AG08395 (cell line): ENCODE measurements at places on chromosomes 5 and 9.
A peak's percentile ranks its signal among the peaks of the same experiment; 100 is the strongest.

- no peak for DNase-seq
Observed at GRCh38 chr5:99600952-99601351, 672.1 kb upstream of the CHD1 start.

DNA sequence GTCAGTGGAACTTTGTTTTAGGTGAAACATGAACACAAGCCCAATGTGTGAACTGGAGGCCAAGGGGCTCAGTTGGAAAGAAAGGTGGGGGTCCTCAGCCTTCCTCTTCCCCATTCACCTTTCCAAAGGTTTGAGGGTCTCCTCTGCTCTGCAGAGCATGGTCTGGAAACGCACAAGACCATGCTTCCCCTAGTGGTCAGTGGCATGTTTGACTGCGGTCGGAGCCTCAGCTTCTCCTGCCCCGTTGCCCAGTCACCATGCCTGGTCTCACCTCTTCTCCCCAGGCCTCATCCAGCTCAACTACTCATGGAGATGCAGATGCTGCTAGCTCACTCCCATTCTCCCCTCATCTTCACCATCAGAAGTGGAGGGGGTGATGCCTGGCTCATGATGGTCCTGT lies 340.3 kb downstream of the GADD45G start:
- DNase-seq = no peak

DNA sequence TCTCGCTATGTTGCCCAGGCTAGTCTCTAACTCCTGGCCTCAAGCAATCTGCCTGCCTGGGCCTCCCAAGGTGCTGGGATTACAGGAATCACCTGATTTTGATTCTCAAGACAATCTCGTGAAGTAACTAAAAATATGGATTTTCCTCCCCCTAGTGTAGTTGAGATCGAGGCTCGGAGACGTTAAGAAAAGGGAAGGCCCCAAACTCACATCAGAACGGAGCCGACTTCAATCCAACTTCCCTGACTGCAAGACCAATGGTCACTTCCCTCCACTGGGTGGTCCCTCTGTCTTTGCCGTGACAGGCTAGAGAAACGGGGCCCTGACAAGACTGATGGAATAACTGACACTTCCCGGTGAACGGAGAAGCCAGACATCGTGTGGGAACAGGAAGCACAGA lies 28.3 kb downstream of the BARHL1 start:
- DNase-seq = no peak

GRCh38 chr9:4077499-4078102 lies 222.3 kb downstream of the GLIS3 start:
- peak; percentile 73 for DNase-seq

DNA sequence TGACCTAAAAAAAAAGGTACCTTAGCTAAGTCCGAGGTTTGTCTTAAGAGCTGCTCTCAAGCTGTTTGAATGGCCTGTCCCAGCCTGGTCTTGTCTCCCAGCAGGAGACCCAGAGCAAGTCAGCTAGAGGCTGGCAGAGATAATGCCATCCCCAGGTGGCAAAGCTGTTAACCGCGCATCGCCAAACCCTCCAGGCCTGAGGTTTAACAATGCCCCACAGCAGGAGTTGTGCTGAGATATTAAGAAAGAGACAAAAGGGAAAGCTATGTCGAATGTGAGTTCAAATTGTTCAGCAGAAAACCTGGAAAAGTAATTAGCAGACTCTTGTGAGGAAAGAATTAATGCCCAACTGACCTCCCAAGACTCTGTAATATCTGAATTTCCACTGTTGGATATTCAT lies 187.1 kb downstream of the FSTL4 start:
- DNase-seq = no peak

- DNase-seq = no peak
Observed at GRCh38 chr5:6567835-6568234, 65.0 kb downstream of the NSUN2 start.

DNA sequence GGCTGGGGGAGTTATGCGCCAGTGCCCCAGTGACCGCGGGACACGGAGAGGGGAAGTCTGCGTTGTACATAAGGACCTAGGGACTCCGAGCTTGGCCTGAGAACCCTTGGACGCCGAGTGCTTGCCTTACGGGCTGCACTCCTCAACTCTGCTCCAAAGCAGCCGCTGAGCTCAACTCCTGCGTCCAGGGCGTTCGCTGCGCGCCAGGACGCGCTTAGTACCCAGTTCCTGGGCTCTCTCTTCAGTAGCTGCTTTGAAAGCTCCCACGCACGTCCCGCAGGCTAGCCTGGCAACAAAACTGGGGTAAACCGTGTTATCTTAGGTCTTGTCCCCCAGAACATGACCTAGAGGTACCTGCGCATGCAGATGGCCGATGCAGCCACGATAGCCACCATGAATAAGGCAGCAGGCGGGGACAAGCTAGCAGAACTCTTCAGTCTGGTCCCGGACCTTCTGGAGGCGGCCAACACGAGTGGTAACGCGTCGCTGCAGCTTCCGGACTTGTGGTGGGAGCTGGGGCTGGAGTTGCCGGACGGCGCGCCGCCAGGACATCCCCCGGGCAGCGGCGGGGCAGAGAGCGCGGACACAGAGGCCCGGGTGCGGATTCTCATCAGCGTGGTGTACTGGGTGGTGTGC lies at the start of gene RXFP3:
TSS of gene RXFP3 (plus strand) at position 6 of the 636 bp plus-strand sequence. CDS start at position 361, 355 bp downstream.
- no peak for DNase-seq

GRCh38 chr9:101527066-101527465 lies 6.6 kb upstream of the RNF20 start:
- no peak for DNase-seq

GRCh38 chr9:137520614-137521404 lies 29.4 kb downstream of the PNPLA7 start:
- DNase-seq = no peak

- no peak for DNase-seq
Observed at GRCh38 chr5:177557041-177557647, 2.8 kb upstream of the FAM193B start.

DNA sequence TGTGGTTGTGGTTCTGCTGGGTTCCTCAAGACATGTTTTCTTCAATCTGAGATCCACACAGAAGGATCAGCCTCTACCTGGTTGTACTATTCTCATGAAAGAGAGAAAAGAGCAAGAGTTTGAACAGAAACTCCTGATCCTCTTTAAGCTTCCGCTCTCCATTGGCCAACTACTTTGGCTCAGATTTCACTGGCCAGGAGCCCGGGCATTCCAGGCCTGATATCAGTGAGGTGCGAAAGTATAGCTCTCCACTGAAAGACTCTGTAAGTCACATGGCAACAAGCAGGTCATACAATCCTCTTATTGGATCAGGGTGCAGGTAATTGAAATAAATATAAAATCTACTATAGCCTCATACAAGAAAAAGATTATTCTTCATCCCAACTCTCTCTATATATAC lies 920.5 kb downstream of the TLE4 start:
- DNase-seq = no peak

DNA sequence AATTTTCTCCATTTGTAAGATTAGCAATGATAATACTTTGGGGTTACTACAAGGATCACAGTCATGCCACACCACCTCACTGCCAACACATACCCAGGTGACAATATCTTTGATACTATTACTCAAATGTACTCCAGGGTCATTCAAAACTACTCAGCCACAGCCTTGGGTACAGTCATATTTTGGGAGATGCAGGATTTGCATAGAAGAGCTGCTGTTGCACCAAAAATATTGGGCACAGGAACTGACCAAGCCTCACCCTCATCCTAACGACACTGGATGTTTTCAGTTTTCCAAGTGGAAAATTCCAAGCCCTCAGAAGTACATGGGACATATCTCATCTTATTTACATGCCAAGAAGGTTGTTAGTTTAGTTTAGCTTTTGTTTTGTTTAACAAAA lies 120.9 kb upstream of the C6 start:
- DNase-seq = no peak

GRCh38 chr9:138043411-138044345 lies 166.1 kb downstream of the CACNA1B start:
- DNase-seq = no peak

DNA sequence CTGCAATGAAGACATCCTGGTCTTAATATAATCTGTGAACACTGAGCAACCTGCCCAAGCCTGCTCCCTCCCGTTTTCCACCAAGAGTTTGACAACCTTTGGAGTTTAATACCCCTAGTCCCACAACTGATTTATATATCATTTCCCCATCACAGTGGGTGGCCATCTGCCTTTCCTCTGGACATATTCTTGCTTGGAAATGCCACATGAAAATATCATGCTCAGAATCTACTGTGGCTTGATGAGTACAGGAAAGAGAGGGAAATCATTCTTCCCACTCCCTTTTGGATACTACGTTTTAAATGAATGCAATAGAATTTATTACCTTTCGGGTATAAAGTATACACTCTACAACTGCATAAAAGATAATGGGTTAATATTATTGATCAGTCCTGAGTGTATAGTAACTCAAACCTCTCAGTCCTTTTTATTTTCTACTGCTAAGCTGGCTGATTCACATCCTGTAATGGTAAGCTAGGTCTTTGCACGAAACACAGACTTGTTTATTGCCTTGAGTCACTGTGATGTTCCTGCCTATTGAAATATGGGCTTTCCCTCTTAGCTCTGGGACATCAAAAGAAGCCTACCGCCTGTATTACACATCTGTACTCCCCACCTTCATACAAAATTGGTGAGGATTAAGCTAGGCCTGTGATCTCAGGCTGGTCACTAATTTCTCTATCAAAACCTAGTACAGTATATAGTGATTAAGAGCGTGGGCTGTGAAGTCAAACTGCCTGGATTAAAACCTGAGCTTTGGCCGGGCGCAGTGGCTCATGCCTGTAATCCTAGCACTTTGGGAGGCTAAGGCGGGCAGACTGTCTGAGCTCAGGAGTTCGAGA lies 67.6 kb upstream of the NR5A1 start:
- peak; percentile 84 for DNase-seq

- DNase-seq = no peak
Observed at GRCh38 chr5:175328176-175328575, 115.8 kb downstream of the DRD1 start.

- DNase-seq = no peak
Observed at GRCh38 chr5:174315871-174316270, 270.4 kb downstream of the NSG2 start.

- DNase-seq = peak; percentile 63
Observed at GRCh38 chr5:124596595-124597421, 149.6 kb downstream of the ZNF608 start.

DNA sequence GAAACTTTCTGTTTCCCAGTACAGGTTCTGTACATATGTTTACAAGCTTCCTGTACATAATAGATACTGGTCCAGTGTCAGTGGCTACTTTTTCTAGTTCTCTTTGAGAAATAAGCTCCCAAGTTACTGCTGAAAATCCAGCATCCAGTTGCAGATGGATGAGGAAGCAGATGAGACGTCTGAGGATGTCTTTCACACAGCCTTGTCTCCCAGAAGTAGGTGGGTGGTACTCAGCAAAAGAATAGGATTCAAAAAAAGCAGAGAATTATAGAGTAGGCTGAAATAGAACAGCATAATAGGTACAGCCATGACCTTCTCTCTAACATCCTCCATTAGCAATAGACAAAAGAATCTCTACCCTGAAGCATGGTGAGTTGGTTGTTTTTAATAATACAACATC lies 77.7 kb downstream of the BRINP1 start:
- DNase-seq = no peak

DNA sequence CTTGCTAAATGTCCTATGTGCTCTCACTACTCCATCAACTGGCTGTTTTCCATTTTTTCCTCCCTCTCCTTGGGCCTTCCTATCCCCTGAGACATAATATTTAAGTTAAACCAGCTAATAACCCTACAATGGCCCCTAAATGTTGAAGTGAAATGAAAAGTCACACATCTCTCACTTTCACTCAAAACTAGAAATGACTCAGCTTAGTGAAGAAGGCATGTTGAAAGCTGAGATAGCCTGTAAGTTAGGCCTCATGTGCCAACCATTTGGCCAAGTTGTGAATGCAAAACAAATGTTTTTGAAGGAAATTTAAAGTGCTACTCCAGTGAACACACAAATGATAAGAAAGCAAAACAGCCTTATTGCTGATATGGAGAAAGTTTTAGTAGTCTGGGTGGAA lies 48.8 kb upstream of the CDH10 start:
- DNase-seq = no peak

- peak; percentile 11 for DNase-seq
Observed at GRCh38 chr5:157449011-157449723, 10.8 kb upstream of the NIPAL4 start.

DNA sequence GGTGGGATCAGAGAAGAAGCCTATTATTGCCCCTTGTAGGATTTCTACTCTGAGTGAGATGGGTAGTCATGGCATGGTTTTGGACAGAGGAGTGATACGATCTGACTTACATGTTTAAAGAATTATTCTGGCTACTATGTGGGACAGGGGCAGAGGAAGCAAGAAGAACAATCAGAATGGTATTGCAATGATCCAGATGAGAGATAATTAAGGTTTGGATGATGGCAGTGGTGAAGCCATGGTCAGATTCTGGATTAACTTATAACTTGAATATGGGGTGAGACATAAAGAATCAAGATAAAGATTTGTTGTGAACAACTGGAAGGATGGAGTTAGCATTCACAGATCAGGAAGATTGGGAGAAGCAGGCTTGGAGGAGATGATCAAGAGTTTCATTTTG lies 3.4 kb upstream of the HEMGN start:
- DNase-seq = no peak

- no peak for DNase-seq
Observed at GRCh38 chr9:18941060-18941740, 91.8 kb downstream of the SAXO1 start.

DNA sequence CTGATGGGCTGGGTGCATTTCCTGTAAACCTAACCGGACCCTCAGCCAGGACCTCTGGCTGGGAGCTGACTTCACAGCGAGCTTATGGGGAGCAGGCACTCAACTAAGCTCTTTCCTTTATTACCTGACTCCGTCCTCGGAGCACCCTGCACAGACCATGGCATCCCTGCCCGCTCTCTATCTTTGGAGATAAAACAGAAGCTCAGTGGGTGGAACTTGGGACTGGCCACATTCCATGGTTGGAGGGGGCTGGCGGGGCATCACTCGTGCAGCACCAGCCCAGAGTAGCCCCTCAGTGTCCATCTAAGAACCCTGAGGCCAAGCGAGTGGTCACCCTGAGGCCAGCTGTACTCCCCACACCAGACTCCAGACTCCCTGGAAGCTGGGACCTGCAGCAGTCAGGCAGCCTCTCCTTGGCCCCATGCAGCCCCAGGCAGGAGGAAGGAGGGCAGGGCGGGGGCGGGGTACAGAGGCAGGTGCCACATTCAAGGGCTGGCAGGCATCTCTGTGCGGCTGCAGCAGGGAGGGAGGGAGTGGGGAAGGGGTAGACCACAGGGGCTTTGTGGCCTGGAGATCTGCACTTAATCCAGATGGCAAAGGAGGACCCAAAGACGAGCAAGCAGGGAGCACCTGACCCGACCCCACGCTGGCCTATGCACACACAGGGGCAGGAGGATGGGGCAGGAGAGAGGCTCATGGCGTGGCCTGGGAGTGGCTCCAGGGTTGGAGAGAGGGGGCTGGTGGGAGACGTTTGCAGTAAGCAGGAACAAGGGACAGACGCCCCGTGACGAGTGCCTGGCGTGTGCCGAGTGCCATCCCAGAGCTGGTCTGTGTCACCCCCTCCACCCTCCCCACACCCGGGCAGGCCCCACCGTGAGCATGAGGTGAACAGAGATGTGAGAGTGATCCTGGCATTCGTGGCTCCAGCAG lies 26.1 kb downstream of the GLT6D1 start:
- no peak for DNase-seq

DNA sequence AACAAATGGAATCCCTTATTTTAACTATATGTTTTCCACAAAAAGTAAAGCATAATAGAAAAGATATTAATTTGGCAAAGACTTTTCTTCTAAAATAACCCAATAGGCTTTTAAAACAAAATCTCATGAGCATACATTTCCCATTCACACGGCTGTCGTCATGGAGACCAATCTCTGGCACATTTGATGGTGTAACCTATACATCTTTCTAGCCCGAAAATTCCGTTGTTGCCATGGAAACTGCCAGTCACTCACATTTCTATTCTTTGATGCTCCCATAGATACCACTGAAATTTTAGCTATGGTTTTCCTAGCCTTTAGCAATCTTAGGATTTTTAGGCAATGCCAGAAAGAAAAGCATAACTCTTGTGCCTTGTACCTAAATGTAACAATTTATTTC lies 262.9 kb upstream of the TRPM3 start:
- no peak for DNase-seq
